Kidney (tissue), 22 donors: ENCODE measurements at places on chromosomes 2 and 18.
A peak's percentile ranks its signal among the peaks of the same experiment; 100 is the strongest.

GRCh38 chr18:37124516-37124915 is 295.6 kb downstream of the KIAA1328 start:
- DNase-seq: no peak

GRCh38 chr18:51248685-51249084 is 51.2 kb upstream of the MEX3C start:
- DNase-seq: no peak

DNA sequence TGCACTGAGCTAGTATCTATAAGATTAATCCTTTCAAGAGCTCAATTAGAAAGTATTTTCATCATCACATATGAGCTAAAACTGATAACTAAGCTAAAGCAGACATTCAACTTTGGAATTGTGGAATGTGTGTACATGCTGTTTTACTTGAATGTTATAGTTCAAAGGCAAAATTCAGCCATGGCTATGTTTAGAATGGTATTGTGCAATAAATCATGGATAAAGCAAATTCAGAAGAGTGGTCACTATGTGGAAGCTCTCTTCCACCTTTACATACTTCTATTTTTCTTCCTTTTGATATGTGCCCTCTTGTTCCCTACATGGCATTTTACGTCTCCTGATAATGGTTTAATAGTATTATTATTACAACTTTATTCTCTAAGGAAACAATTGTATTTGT is 1366.3 kb upstream of the LRRTM1 start:
- no peak for DNase-seq

GRCh38 chr2:12555012-12555645 is 161.6 kb upstream of the TRIB2 start:
- DNase-seq: no peak

DNA sequence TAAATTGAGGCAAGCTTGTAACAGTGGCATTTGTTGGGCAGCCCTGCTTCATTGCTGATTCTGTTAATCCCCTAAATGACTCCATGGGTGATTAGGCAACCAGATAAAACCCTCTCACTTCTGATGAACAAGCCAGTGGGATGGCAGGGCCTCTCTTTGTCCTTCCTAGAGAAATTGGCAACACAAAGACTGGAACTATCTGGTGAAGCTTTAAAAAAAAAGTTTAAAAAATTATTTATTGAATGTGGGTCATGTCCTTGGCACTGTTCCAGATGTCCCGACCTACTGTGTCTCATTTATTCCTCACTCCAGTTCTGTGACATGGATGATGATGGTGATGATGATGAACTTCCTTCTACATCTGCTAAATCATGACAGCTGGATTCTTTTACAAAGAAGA is 30.8 kb downstream of the NRP2 start:
- DNase-seq: no peak

- peak; percentile 74 for DNase-seq
Observed at GRCh38 chr2:21317131-21317530, 193.4 kb downstream of the TDRD15 start.

- no peak for DNase-seq
Observed at GRCh38 chr2:72131371-72131891, 16.2 kb downstream of the CYP26B1 start.

DNA sequence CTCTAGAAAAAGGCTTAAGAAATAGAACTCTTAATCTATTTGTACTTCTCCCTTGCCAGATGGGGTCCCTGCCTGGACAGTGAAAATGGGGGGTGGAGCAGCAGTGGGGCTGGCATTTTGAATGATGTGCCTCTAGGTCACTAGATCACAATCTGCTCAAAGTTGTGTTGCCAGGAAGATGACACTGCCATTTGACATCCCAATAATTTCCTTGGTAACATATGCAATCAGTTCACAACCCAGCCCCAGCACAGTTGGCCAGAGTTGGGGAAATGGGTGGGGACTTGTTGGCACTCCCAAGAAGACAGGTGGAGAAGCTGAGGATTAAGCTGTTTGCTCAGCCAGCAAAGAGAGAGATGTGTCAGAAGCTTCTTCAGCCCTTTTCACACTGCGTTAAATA is 558.3 kb upstream of the KLHL29 start:
- DNase-seq: no peak

DNA sequence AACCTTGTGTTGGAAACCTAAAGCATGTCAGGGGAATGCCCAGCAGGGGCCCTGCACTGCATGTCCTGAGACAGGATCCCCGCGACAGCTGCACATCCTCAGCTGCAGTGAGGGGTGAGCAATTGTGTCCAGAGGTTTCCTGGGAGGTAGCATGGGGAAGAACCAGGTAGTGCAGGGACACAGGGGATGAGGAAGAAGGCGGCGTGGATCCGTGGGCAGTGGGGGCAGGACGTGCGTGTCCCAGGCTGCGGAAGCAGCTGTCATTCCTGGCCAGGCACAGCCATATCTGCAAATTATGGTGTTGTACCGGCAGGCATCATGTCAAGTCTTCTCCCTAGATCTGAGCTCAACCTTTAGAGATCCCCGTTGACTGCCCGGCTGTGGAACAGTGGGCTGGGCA is 238.2 kb upstream of the MYT1L start:
- no peak for DNase-seq

DNA sequence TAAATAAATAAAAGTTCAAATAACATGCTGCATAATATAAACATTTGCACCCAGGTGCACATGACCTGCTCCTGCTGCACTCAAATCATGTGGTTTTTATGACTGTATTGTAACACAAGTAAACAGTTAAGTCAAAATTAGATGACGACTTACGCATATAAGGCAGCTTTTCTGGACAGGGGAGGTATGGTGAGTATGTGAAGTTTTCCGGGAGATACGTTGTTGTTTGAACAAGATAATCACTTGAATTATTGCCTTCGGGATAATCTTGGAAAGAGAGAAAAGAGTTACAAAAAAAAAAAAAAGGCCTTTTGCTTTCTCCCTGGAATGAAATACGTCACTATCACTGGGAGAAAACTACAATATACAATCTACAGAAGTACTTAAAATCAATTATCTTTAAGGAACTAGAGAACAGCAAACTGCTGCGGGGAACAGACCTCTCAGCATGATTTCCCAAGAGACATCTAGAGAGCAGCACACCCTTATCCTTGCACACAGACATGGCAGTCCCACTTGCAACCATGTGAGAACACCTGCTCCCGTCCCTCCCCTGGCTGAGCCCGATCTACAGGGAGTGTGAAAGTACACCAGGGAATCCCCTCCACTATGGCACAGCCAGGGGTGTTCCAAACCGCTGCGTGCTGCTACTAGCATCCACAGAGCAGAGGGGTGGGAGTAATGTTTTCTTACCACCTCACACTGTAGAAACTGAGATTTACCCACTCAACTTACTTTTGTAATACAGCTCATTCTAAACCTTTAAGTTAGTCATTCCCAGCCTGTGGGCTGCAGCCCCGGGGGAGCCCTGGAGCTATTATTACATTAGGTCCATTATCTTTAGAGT is 26.3 kb downstream of the B4GALT6 start:
- peak; percentile 56 for DNase-seq

- no peak for DNase-seq
Observed at GRCh38 chr2:46770622-46771021, 145.0 kb downstream of the MCFD2 start.
